ENCODE measurements at places on chromosomes 2 and 18. TPM values are rescaled to one million over a fixed set of nuclear protein-coding genes. Genes with fewer than 3 reads are reported as not detected.
A peak's percentile ranks its signal among the peaks of the same experiment; 100 is the strongest.

DNA sequence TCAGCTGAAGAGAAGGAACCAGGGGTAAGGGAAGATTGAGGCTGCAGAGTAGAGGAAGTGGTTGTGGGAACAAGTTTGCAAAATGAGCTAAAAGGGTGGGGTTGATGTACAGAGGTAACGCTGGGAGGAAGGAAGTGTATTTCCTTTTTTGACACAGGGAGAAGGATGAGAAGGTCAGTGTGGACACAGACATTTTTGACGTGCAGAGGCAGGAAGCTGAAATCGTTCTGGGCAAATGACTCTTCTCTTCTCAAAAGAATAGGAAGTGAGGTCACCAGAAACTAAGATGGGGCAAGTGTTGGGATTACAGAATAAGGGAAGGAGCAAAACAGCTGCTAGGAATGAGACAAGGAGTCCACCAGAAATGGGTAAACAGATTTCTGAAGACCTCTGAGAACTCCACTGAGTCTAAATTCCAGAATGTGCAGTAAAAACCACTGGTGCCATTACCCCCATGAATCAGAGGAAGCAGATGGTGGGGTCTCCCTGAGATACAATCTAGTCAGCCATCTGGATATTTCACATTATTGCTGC is 20.0 kb upstream of the RNF149 start:
- DNase-seq = no peak

EMILIN1 gene
- 179 TPM for total RNA-seq

DNA sequence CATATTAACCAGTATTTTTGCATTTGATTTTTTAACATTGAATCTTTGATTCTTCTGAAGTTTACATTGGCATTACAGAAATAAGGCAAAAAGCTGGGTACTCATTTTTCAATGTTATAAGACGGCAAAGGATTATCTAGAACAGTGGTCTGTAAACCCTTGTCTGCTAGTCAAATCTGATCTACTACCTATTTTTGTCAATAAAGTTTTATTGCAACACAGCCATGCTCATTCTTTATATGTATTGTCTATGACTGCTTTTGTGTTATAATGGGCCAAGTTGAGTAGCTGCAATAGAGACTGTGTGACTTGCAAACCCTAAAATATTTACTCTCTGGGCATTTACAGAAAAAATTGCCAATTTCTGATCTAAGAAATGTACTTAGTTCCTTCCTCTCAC is 181.0 kb downstream of the PDE11A start:
- DNase-seq = no peak

KCTD18 gene
- 14.6 TPM for total RNA-seq

GPAT2 gene
- total RNA-seq = not detected

- DNase-seq = no peak
Measured at GRCh38 chr18:46546111-46546640, 110.8 kb downstream of the LOXHD1 start.

GALNT5 gene
- total RNA-seq = 1.3 TPM

DNA sequence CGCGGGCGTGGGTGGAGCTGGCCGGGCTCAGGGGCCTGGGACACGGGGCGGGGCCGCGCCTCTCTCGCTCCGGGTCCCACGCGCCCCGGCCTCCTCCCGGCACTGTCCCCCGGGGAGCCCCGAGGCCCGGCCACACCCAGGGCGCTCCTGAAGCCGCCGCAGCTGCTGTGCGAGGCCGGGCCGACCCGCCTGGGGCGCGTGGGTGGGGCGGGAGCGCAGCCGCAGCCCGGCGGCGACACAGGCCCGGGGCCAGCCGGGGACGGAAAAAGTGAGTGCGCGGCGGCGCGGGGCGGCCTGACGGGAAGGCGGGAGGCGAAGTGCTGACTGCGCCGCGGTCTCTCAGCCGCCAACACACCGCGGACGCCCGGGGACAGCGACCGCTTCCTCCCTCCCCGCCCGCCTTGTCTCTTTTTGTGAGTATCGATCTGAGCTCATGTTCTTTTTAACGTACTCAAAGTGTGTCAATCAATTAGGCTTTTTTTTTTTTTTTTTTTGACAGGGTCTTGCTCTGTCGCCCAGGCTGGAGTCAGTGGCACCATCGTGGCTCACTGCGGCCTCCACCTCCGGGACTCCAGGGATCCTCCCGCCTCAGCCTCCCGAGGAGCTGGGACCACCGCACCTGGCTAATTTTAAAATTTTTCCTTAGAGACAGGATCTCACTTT is 14.5 kb downstream of the PDCD1 start:
- peak; percentile 76 for DNase-seq

DNA sequence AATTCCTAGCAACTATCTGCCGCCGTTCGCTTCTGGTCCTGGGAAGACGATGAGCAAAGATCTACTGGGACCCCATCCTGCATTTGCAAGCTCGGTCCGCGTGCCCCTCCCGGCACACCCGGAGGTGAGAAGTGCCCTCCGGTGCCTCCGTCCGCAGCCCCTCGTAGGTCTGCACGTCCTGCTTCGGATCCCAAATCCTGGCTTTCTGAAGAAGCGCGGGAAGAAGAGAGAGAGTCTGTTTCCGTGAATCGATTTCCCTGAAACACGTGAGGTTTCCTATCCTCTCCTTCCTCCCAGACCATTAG is 5.0 kb upstream of the OSR1 start:
- DNase-seq = no peak

- DNase-seq = peak; percentile 10
Measured at GRCh38 chr2:235924675-235925063, 243.5 kb downstream of the GBX2 start.

DNA sequence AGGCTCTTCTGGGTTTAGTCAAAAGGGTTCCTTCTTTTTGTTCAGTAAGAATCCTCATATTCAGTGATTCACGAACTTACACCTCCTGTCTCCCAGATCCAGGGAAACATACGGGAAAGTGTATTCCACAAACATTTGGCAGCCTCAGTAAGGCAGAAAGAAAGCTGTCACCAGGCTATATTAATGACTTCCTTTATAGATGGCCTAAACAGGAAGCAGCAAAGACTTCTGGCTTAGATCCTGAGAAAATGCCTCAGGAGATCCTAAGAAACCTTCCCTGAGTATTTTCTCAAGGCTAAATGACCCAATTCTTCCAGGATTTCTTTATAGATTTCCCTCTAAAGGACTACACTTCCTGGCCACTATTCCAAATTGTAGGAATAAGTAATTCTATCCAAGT is 1995.5 kb upstream of the CELF4 start:
- no peak for DNase-seq

DNA sequence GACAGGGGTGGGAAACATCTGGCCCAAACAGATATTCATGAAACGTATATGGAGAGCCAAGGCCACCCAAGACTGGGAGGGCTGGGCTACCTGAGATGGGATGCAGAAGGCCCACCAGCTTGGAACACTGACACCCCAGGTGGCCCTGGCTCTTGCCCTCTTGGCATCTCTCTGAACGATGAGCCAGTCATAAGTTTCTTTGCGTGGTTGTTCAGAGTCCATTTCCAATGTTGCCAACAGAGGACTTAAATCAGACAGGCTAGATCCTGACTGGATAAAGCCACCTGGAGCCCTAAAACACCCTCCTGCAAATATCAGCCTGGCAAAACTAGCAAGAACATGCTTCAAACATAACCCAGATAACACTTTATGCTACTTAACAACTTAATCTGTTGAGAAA is 42.6 kb downstream of the LPIN2 start:
- DNase-seq = no peak

VIT gene
- 0.78 TPM for total RNA-seq

DNA sequence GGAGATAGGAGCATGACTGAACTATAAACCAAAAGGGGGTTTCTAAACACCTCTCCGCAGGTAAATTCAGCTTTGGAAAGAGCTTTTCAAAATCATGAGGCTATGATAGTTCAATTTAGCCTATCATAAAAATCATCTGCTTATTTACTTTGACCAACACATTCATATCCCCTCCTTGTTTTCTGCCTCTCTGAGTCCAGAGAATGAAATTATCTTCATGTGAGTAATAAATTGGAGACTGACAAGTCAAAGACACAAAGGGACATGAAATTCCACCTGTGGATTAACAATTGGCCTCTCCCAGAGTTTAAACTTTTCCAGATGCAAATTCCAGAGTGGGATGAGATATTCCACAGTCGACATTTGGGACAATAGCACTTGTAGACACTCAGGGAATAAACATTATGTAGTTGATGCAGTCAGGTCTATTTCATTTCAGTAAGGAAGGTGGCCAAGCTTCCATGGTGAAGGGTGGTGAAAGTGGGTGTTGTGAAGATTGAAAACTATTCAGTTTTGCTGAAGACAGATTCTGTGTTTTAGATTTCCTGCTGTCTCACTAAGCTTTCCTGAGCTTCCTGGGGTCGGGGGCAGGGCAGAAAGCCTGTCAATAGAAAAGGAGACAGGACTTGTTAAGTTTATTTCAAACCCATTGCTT is 84.7 kb downstream of the CDC42EP3 start:
- DNase-seq = no peak

G6PC2 gene
- not detected for total RNA-seq

- DNase-seq = no peak
Measured at GRCh38 chr2:33058716-33059470, 112.1 kb downstream of the LTBP1 start.

WNT6 gene
- 118 TPM for total RNA-seq

GRCh38 chr2:217142649-217143266 is 282.9 kb upstream of the TNP1 start:
- DNase-seq = no peak

- DNase-seq = no peak
Measured at GRCh38 chr2:70767079-70767698, 811 bp downstream of the ADD2 start.

TTR gene
- total RNA-seq = not detected

- DNase-seq = no peak
Measured at GRCh38 chr18:32420084-32420750, 50.5 kb downstream of the GAREM1 start.

DNA sequence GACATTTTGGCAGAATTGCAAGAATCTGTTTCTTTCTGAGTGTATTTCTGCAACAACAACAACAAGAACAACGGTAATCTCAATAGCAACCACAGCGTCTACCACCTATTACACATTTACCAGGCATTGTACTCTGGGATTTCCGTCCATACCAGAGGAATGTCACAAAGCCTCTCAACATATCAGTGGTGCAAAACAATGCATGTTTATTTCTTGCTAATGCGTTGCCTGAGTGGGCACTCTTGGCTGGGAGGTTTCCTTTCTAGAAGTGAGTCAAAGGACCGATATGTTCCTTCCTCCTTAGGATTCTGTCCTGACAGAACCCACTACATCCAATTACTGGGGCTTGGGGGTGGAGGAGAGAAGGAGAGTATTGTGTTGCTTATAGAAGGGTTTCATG is 585.6 kb downstream of the TSN start:
- no peak for DNase-seq

DNA sequence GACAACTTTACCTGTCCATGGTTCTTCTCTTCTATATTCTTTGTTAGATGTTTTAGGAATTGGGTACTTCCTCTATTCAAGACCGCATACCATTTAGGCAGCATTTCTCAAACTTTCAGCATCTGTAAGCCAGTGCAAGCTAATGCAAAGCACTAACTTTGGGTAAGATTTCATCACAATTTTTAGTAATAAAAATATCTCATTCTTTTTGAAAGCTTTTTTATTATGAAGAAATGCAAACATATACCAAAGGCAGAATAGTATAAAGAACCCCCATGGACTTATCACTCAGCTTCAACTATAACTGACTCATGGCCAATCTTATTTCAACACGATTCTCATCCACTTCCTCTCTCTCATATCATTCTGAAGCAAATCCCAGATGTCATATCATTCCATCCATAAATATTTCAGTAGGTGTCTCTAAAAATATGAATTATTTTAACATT is 32.9 kb downstream of the INO80C start:
- no peak for DNase-seq

GRCh38 chr18:60493066-60493465 is 120.5 kb upstream of the MC4R start:
- no peak for DNase-seq

DNA sequence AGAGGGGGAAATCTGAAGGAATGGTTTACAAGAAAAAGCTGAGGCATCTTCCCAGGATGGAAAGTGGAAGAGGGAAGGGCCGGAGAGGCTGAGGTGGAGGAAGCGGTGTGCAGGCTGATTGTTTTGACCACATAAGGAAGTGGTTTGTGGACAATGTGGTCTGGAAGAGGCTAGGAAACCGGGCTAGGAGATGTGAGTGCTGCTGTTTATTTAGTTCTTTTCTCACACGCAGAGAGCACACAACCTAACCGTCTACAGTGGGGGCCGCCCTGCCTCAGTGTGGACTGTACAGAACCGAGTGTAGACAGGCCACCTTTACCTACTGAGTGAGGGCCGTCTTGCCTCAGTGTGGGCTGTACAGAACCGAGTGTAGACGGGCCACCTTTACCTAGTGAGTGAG is 251.7 kb upstream of the PXDN start:
- DNase-seq = peak; percentile 5

DNA sequence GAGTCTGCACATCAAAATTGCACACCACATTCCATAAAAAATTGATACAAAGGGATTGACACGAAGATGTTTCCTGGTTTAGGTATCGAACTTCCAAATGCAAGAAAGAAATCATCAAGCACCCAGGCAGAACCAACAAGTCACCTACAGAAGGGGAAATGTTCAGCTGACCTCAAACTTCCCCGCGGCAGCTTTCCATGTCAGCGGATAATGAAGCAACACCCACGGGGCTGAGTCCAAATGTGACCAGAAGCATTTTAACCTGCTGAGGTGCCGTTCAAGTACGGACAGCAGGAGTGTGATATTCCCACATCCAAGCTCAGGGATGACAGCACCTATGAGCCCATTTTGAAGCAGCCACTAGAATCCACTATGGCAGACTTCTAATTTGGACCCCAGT is 124.9 kb downstream of the GALNT14 start:
- DNase-seq = no peak

GAL3ST2 gene
- 0.86 TPM for total RNA-seq

DNA sequence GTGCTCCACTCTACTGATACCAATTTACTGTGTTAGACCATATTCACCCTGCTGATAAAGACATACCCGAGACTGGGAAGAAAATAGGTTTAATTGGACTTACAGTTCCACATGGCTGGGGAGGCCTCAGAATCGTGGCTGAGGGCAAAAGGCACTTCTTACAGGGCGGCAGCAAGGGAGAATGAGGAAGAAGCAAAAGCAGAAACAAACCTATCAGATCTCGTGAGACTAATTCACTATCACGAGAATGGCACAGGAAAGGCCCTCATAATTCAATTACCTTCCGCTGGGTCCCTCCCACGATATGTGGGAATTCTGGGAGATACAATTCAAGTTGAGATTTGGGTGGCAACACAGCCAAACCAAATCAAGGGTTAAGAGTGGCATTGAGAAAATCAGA is 65.2 kb downstream of the LDLRAD4 start:
- no peak for DNase-seq

MAP3K19 gene
- total RNA-seq = not detected

- DNase-seq = no peak
Measured at GRCh38 chr2:218022131-218022850, 19.5 kb upstream of the TNS1 start.

- DNase-seq = no peak
Measured at GRCh38 chr2:195279840-195280427, 377.1 kb upstream of the SLC39A10 start.

GRCh38 chr2:156666130-156666785 is 230.1 kb downstream of the GPD2 start:
- no peak for DNase-seq

- DNase-seq = no peak
Measured at GRCh38 chr2:229725716-229726574, 11.6 kb upstream of the DNER start.

ANKRD62 gene
- not detected for total RNA-seq

- DNase-seq = no peak
Measured at GRCh38 chr2:162067596-162067995, 6.4 kb downstream of the DPP4 start.

All from mesothelial cell of epicardium (in vitro differentiated cells).